ENCODE measurements at places on chromosomes 1 and 21. TPM values are rescaled to one million over a fixed set of nuclear protein-coding genes. Genes with fewer than 3 reads are reported as not detected.

The SMAP2 gene
- 24.6 TPM for total RNA-seq

The CASQ2 gene
- total RNA-seq: 0.47 TPM

The L1TD1 gene
- total RNA-seq: not detected

The F5 gene
- total RNA-seq: under 0.01 TPM

The TMIGD3 gene
- total RNA-seq: 2.0 TPM

DNA sequence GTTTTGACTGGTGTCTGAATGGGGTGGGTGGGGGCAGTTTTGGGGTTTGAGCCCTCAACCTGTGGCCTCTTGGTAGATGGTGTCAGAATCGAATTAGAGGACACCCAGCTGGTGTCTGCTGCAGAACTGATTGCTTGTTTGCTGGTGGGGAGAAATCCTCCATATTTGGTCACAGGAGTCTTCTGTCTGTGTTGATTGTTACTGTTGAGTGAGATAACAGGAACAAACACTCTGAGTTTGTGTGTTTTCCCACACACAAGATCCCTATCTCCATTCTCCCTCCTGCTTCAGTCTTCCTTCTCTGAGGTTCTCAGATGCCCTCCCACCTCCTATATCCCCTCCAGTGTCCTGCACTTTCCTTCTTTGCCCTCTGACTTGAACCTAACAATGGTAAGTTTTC lies 19.1 kb upstream of the CGN start:
- DNase-seq: no peak

DNA sequence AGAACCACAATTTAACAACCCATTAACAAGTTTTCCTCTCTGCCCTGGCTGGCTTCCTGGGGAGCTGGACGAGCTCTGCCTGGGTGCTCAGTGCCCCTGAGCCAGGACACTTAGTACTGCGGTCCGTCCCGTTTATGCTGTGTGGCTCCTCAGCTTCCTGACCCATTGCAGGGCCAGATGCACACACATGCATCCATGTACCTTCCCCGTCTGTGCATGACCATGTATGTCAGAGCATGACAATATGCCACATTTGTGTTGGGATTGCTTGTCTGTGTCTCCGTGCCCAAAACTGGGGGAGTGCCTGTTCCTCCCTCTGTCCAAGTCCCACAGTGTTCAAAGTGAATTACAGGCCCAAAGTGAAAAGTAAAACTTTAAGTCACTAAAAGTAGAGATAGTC lies 9.7 kb upstream of the TFF3 start:
- DNase-seq: no peak

DNA sequence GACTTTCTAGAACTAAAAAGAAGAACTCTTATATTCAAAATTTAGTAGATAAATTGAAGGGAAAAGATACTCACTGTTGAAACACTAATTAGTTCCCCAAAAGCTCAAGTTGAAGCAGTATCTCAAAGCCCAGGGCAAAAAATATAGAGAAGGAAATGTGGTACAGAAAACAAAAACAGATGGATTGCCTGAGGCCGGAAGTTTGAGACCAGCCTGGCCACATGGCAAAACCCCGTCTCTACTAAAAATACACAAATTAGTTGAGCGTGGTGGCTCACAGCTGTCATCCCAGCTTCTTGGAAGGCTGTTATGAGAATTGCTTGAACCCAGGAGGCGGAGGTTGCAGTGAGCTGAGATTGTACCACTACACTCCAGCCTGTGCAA lies 36.0 kb downstream of the FAM177B start:
- DNase-seq: no peak

- DNase-seq: peak; percentile 44
Observed at GRCh38 chr1:75522389-75522788, 88.5 kb downstream of the SLC44A5 start.

DNA sequence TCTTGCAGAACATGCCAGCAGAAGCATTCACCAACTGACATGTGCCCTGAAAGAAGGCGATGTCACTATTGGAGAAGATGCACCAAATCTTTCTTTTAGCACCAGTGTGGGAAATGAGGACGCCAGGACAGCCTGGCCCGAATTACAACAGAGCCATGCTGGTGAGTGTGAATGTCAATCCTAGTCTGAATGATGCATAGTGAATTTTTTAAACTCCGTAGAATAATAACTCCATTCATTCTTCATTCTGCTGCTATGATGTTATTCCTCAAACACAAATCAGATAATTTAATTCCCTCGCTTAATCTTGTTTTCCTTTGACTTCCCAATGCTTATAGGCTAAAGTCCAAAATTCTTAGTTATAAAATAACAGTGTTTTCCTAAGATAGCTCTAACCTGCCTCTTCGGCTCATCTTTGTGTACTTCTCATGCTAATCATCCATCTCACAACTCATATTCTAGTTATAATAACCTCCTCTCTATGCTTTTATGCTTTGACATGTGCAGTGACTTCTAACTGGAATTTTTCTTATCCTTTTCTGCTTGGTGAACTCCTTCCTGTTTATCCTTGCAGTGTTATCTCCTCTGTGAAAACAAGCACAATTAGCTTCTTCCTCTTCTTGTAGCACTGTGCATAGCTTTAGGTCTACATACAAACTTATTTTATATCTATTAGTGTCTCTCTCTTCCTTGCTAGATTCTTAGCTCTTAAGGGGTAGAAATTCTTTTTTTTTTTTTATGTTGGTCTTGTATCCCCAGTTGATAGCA lies 14.4 kb downstream of the SDCCAG8 start:
- no peak for DNase-seq

GRCh38 chr1:204680461-204680860 lies 5.1 kb downstream of the LRRN2 start:
- no peak for DNase-seq

DNA sequence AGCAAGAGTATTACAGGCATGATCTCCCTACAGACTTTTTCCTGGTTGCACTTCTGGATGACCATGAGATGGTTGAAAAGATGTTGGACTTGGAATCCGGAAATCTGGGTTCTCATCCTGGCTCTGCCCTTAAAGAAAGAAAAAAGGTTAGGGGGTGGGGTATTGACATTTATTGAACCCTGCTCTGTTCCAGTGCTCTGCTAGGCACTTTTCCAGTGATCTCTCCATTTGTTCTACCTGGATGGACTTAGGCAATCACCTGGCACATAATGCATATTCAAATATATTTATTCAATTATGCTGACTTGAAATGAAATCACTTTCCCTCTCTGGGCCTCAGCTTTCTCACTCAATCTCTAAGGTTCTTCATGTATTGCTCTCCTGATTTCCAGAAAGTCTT lies 101.0 kb upstream of the NFIA start:
- no peak for DNase-seq

GRCh38 chr1:16199157-16199501 lies 13.3 kb downstream of the ARHGEF19 start:
- no peak for DNase-seq

DNA sequence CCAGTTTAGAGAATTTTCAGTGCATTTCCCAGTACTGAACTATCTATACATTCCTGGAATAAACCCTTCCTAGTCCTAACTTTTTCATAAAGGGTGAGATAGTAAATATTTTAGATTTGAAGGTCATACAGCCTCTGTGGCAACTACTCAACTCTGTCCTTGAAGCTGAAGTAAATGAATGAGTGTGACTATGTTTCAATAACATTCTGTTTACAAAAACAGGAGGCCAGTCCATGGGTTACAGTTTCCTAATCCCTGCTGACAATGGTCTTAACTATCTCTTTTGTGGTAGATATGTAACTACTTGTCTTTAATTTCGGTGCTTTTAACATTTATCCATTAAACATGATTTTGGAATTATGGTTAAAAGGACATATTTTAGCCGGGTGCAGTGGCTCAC lies 4.3 kb downstream of the ZNF684 start:
- no peak for DNase-seq

- DNase-seq: no peak
Observed at GRCh38 chr1:147579532-147579931, 38.2 kb downstream of the BCL9 start.
